ENCODE measurements at places on chromosomes 16 and 17.

DNA sequence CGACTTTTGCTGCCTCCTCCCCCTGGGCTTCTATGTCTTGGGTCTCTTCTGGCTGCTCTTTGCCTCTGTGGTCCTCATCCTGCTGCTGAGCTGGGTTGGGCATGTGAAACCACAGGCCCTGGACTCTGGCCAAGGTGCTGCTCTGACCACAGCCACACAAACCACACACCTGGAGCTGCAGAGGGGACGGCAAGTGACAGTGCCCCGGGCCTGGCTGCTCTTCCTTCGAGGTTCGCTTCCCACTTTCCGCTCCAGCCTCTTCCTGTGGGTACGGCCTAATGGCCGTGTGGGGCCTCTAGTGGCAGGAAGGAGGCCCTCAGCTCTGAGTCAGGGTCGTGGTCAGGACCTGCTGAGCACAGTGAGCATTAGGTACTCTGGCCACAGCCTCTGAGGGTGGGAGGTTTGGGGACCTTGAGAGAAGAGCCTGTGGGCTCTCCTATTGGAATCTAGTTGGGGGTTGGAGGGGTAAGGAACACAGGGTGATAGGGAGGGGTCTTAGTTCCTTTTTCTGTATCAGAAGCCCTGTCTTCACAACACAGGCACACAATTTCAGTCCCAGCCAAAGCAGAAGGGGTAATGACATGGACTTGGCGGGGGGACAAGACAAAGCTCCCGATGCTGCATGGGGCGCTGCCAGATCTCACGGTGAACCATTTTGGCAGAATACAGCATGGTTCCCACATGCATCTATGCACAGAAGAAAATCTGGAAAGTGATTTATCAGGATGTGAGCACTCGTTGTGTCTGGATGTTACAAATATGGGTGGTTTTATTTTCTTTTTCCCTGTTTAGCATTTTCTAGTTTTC lies 2.3 kb downstream of the GP1BA start:
- DNase-seq: no peak

- DNase-seq: peak; percentile 1
Measured at GRCh38 chr17:10737168-10737622, 7.4 kb upstream of the TMEM220 start.

DNA sequence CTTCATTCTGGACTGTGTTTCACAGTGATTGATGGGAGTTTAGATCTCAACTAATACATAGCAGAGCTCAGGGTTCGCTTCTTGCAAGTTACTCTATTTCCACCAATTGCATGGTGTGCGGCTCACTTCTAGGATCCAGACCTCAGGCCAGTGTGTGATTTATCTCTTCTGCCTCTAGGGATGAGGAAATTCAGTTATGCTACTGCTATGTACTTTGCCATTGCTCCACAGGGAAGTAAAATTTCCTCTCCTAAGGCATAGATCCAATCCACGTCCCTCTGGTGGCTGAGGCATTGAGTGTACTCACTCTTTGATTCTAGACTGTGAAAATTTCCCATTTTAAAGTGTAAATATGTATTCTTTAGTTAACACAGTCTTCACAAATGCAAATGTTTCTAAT lies 214.1 kb downstream of the HS3ST3B1 start:
- no peak for DNase-seq

DNA sequence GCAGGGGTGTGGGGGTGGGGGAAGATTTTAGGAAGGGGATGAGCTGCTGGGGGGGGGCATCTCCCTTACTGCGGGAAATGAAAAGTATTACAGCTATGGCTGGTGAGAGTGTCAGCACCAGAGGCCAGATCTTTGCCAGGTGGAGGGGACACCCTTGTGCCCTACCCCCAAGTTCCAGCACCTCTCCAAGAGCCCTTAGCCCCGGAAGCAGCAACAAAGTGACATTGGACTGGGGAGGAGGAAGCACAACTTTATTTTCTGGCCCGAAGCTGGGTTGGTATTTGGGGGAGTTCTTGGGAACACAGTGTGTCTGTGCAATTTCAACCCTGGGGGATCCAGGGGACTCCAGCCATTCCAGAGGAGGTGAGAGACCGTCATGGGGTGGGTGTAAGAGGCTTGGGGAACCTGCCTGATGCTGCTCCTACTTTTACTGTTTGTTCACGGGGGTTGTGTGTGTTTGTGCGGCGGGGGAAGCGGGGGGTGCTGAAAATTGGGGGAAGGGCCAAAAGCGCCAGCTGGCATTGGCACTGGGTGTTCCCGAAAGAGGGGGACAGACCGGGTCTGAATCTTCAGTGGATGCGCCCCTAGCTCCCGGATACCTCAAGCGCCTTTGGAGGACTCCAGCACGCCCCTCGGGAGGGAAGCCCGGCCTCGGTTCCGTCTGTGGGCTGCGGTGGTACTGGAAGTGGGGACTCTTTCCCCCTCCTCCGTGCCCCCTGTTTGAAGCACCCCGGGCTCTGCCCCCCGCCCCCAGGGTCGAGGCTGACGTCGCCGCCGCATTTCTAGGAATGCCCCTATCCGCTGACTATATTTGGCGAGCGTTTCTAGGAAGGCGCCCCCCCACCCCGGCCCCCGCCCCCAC lies 230.3 kb downstream of the MRTFB start:
- no peak for DNase-seq

DNA sequence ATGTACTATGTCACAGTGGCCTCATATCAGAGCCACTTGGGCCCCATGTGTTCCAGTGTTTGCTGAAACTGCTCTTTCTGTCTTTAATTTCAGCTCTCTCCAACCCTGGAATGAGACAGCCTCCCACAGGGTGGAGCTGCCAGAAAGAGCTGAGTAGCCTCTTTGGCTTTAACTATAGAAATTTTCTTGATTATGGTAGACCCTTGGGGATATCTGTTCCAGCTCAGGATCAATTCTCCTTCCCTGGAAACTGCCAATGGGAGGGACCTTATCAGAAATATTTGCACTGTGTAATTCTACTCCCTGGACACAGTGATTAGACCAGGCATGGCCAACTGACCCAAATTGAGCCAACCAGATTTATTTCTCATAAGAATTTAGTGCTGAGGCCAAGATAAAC lies 39.0 kb upstream of the KDM8 start:
- DNase-seq: no peak

DNA sequence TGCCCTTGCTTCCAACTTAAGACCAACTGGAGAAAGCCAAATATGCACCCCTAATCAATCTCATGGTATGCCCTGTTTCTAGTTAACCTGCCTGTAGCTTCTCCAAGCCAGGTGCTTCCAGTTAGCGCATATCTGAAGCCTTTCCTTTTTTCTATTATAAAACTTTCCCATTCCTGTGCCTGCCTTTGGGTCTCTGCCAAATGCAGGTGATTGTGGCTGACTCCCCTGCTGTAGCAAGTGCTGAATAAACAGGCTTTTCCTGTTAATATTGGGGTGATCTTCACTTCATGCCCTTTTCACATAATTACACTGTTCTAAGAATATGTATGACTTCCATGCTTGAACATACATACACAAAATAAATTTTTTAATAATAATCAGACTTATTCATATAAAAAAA lies 207.4 kb downstream of the TANC2 start:
- DNase-seq: no peak

- peak; percentile 47 for DNase-seq
Measured at GRCh38 chr17:65627891-65628643, 66.6 kb upstream of the AXIN2 start.

- DNase-seq: no peak
Measured at GRCh38 chr17:67503739-67504138, 126.7 kb downstream of the PITPNC1 start.

GRCh38 chr17:7912927-7913524 lies 3.1 kb downstream of the RNF227 start:
- DNase-seq: peak; percentile 54

- DNase-seq: no peak
Measured at GRCh38 chr17:81483862-81484194, 28.8 kb downstream of the ACTG1 start.

DNA sequence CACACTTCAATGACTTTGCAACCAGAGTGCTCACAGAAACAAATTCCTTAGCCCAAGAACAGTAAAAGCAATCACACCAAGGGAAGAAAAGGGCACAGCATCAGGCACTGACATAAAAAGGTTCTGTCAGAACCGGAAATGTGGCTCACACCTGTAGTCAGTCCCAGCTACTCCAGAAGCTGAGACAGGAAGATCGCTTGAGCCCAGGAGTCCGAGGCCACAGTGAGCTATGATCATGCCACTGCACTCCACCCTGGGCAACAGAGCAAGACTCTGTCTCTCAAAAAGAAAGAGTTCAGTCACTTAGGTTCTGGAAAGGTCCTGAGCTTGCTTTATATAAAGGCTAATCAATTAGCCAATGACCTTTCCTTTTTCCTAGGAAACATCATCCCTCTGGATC lies 22.7 kb downstream of the YWHAE start:
- DNase-seq: no peak
